ENCODE measurements at places on chromosomes 5 and 9.

GRCh38 chr9:110126499-110126941, 81.4 kb downstream of the C9orf152 start:
- DNase-seq: no peak

- no peak for DNase-seq
Observed at GRCh38 chr9:107600060-107600573, 110.5 kb upstream of the KLF4 start.

DNA sequence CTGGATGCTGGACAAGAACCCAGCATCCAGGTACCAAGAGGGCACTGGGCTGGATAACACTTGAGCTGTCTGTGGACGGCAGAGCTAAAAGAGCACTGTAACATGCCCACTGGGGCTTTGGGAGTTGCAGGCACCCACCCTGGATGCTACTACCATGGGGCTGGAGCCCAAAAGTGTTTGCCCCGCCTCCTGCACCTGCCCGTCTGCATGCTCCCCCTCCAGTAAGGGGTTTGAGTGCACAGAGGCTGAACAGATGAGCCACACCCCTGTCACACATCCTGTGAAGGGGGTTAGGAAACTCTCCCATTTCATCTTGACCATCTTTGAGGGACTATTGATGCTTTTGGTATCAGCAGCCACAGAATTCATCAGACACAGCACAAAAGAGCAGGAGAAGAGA, 69.0 kb downstream of the LIX1 start:
- DNase-seq: no peak

GRCh38 chr9:124394596-124394995, 20.6 kb downstream of the PSMB7 start:
- DNase-seq: no peak

DNA sequence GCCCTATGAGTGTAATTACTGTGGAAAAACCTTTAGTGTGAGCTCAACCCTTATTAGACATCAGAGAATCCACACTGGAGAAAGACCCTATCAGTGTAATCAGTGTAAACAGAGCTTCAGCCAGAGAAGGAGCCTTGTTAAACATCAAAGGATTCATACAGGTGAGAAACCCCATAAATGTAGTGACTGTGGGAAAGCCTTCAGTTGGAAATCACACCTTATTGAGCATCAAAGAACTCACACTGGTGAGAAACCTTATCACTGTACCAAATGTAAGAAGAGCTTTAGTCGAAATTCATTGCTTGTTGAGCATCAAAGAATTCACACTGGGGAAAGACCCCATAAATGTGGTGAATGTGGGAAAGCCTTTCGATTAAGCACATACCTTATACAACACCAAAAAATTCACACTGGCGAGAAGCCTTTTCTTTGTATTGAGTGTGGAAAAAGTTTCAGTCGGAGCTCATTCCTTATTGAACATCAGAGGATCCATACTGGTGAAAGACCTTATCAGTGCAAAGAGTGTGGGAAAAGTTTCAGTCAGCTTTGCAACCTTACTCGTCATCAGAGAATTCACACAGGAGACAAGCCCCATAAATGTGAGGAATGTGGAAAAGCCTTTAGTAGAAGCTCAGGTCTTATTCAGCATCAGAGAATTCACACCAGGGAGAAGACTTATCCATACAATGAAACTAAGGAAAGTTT, 9.9 kb downstream of the ZNF189 start:
- DNase-seq: no peak

- no peak for DNase-seq
Observed at GRCh38 chr5:112646139-112646936, 91.3 kb upstream of the APC start.

GRCh38 chr5:7816535-7816901, 34.4 kb downstream of the CFAP90 start:
- DNase-seq: no peak

DNA sequence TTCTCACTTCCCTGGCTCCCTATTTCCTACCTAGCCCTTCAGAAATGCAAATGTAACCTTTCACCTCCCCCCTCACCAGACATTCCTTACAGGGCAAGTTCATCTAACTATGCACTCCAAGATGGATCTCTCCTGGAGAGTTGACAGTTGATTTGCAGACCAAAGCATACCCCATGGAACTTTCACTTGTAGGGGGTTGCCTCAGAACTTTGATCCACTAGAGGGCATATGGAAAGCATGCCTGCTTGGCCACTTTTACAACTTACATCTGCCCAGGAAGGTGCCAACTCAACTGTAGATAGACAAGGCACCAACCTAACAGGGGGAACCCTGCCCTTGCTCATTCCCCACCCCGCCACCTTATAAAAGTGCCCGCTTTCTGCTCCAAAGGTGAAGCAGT, 187.8 kb downstream of the NXNL2 start:
- no peak for DNase-seq

DNA sequence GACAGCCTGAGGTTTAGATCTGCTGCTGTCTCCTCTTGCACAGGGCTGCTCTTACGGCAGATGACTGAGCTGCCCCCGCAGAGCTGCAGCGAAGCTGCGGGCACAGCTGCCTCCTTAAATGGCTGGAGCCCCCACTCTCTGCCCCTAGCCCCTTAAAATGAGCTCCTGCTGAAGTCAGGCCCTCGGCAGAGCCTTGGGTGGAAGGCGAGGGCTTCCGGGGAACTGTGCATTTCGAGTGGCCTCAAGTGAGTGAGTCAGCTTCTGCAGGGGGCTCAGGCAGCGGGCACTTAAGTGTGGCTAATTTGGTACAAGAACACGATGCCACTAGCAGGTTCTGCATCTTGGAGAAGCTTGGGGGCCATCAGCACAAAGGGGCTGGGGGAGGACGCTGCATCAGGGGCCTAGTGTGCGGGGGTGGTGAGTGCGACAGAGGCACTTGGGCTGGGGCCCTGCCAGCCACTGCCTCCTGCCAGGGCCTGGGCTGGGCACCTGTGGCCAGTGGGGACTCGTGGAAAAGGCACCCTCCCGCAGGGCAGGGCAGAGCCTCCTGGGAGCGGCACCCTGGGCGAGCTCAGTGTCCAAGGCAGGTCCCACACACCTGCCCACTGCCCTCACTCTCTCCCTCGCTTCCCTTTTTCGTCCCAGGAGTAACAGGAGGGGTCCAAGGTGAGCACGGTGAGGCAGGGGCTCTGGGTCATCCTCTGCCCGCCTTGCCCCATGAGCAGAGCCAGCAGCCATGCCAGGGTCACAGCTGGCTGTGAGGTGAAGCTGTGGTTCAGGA, 28.8 kb upstream of the RNU6ATAC start:
- no peak for DNase-seq

GRCh38 chr5:170882345-170882744, 20.5 kb downstream of the RANBP17 start:
- no peak for DNase-seq

DNA sequence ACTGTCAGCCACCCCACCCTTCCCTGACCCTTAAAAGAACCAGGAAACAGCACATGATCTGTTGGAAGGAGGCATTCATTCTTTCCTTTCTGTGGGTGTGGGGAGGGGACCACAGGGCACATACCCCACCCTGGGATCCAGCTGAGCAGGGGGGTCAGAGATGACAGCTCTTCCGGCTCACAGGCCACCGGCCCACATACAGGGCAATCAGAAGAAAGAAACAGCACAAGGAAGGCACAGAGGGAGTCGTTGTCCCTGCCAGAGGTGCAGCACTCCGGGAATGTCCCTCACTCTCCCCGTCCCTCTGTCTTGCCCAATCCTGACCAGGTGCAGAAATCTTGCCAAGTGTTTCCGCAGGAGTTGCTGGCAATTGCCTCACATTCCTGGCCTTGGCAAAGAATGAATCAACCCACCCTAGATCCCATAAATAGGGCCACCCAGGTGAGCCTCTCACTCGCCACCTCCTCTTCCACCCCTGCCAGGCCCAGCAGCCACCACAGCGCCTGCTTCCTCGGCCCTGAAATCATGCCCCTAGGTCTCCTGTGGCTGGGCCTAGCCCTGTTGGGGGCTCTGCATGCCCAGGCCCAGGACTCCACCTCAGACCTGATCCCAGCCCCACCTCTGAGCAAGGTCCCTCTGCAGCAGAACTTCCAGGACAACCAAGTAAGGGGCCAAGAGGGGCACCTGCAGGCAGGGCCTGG, at the start of gene LCN2:
TSS of gene LCN2 (plus strand) at position 453 of the 701 bp plus-strand sequence. CDS start at position 526, 73 bp downstream.
- no peak for DNase-seq

DNA sequence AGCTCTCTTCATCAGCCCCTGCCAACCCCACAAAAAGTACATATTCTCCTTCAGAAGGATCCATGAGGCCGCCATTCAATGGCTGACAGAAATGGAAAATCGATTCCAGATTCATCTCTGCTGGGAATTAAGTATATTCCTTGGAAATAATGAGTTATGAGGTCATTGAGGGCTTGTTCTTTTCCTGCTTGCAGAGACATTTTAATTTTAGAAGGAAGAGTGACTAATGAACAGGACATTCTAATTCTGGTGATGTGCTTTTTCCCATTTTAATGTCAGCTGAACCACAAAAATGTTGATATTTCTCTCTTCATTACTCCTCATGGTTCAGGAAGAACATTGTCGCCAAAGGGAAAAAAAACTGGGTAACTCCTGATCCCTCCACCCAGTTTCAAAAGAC, 314.0 kb downstream of the PIK3R1 start:
- DNase-seq: no peak

GRCh38 chr5:160843240-160843639, 8.8 kb downstream of the ATP10B start:
- no peak for DNase-seq

- DNase-seq: peak; percentile 71
Observed at GRCh38 chr5:59042201-59043055, 459.6 kb downstream of the RAB3C start.
